ENCODE measurements at places on chromosomes 11 and 22.

GRCh38 chr11:117803896-117804295 is 6.9 kb upstream of the DSCAML1 start:
- DNase-seq: no peak

DNA sequence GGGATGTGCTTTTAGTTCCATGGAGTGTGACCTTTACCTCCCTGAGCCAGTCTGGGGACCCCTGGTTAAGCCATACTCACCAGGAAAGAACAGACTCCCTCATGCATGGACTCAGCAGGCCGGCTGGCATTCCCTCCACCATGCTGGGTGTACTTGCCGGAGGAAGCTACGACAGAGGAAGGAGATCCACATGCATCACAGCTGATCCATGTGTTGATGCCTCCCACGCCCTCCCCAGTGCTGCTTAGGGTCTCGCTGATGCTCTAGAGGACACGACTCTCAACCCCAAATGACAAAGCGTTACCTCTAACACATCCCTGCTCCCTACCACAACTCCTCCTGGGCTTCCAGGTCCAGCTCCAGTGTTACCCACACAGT is 39.8 kb downstream of the GAB4 start:
- DNase-seq: no peak

GRCh38 chr11:133841279-133842043 is 3.9 kb downstream of the SPATA19 start:
- DNase-seq: no peak

DNA sequence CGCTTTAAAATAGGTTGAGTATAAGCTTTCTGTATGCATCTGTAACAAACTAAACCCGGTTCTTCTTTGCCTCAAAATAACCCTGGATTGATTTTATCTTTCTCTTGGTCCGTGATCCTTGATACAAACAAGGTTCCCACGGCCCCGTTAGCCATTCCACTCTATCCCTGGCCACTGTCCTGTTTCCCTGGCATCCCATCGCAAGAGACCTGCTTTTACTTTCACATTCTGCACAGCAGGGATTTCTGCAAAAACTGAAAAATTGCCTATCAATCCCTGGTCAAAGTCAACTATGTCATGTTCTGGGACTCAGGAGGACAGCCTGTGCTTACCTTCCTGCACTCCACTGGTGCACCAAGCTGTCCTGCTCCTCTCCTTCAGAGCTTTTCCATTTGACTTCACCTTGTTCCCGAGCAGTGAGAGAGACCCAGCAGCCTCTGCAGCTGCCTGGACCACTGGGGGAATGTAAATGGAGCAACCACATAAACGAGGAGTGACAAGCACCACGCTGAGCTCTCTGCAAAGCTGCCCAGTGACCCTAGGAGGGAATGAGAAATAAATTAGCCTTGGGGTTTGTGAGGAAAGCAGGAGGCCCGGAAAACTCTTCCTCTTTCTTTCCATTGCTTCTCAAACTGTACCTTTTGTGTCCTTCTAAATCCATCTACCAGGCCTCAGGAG is 175.9 kb downstream of the NTM start:
- no peak for DNase-seq

DNA sequence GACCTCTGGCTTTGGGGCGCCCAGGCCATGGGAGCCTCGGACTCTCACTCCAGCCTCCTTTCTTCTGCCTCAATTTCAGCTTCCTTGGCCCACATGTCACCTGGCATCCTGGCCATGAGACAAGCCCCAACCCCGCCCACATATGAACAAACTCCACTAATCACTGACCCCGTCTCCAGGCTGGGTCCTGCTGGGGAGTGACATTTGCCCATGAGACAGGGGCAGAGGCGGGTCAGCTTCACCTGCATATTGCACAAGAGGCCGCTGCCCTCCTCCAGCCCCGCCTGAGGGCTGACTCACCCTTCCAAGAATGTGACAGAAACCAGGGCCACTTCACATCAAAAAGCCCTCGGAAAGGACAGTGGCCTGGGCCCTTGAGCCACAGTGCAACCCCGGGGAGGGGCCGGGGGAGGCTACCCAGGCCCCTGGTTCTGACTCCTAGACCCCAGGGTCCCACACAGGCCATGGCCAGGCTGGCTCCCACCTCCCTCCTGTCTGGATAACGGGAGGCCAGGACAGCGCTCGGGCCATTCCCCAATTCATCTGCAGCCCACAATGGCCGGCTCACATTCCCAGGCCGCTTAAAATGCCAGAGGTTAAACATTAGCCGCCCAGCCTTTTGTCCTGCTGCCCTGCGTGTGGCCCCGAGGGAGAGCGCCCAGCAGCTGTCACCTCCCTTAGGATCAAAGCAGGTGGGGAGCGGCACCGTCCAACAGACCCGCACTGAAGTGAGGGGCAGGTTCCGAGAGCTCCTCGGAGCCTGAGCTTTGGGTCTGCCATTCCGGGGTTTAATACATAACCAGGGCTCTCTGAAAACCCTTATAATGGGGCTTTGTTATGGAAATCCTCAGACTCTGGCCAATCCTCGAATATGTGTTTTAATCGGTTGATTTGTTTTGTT is 42.3 kb downstream of the TRMU start:
- no peak for DNase-seq

DNA sequence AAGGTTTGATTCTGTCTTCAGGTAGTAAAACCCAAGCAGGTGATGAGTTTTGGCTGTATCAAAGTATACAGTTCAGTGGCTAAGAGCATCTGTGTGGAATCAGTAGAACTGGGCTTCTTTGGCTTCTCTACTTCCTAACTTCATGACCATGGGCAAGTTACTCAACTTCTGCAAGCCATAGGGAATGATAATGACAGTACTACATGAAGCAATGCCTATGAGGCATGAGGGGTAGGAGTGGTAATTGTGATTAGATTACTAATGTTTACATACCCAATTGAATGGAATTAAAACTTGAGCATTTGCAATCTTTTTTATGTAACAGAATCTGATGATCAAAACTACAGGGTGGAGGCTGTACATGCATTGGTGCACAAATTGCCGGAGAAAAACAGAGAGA is 164.3 kb downstream of the PGR start:
- no peak for DNase-seq

DNA sequence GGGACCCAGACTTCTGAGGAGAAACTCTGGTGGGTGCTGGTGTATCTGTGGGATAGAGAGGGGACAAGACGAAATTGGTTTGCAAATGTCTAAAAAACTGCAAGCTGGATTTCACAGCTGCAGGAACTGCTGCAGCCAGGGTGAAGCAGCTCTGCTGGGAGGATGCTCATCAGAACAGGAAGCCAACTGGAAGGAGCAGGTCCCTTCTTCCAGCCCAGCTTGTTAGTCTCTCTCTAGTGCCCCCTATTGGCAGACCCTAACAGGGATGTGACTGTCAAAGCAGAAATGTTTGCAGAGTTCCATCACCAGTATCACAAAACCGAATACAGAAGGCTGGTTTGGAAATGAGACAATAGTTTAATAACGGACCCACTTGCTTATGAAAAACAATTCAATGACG is 74.8 kb upstream of the SLC22A12 start:
- peak; percentile 44 for DNase-seq

- no peak for DNase-seq
These were observed 8.7 kb downstream of the ME3 start for GRCh38 chr11:86663761-86664160.

DNA sequence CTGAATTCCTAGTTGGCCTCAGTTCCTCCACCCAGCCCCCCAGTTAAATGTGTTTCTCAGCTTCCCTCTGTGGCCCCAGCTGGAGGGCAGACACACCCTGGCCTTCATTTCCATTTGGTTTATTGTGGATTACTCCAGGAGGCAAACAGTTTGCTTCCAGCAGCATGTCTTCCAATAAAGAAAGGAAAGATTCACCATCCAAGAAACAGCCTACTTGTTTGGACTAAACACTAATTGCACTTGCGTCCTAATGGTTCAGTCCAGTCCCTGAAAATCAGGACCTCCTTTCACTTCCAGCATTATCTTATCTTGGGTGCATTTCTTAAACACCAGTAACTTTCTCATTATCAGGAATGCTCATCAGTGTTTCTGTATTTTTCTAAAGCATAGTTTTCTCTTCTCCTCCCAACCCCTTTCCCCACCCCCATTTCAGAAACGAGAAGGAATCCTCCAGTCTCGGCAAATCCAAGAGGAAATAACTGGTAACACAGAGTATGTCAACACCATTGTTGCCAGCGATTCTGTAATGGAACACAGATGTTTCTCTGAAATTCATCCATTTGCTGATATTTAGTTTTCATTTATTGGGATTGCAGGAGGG is 130.9 kb downstream of the PARVA start:
- no peak for DNase-seq

GRCh38 chr11:119426142-119426541 is 3.2 kb upstream of the THY1 start:
- DNase-seq: no peak

All from HL-60 (cell line).